Activated CD4-positive, alpha-beta T cell treated with anti-CD3 and anti-CD28 coated beads for 48 hours (primary cell): ENCODE measurements at places on chromosomes 7 and 10.

DNA sequence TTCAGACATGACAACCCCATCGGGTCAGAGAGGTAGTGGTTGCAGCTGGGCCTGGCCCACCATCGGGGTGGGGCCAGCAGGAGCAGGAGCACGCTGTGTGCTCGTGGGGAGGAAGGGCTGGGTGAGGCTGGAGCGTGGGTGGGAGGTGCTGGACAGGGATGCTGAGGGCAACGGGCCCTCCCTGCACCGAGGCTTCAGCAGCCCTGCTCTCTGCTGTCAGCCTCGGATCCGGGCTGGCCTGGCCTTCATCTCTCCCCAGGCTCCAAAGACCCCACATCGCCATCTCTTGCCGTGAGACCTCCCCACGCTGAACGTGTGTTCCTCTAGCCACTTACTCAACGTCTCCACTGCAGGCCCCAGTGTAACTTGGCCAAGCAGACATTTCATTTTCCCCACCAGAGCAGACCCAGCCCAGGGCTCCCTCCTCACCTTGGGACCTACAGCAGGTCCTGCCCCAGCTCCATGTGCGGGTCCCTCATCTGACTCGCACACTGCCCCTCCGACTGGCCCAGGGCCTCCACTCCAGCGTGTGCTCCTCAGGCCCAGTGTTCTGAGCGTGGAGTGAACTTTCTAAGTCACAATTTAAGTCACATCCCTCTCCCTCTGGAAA, 462.4 kb downstream of the DNAJB6 start:
- no peak for DNase-seq

DNA sequence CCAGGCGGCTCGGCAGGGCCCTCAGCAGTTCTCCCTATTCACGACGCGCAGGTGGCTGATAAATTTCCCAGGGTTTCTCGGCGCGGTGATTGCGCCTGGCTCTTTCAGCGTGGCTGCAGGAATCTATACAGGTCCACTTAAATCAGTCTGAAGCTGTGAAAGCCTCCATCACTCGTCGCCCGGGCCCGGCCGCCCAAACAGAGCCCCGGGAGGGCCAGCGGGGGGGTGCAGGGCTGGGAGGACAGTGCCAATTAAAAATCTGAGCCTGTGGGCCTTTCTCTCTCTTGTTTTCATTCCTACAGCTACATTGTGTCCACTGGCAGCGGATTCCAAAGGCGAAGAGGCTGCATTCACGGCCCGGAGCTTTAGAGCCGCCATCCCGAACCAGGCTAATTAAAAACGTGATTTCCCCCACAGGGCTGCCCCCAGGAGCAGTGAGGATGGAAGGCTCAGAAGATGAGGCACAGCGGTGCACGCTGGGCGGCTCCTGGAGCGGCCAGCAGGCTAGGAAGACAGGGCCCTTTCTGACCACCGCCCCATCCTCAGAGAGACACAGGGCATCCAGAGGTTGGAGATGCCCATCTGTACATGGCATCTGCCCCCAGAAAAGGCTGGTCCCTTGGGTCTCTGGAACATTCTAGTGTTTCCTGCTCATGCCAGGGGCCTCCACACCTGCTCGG, 100.7 kb downstream of the FAM53B start:
- no peak for DNase-seq

GRCh38 chr7:114879554-114879953, 42.3 kb upstream of the MDFIC start:
- DNase-seq = no peak

DNA sequence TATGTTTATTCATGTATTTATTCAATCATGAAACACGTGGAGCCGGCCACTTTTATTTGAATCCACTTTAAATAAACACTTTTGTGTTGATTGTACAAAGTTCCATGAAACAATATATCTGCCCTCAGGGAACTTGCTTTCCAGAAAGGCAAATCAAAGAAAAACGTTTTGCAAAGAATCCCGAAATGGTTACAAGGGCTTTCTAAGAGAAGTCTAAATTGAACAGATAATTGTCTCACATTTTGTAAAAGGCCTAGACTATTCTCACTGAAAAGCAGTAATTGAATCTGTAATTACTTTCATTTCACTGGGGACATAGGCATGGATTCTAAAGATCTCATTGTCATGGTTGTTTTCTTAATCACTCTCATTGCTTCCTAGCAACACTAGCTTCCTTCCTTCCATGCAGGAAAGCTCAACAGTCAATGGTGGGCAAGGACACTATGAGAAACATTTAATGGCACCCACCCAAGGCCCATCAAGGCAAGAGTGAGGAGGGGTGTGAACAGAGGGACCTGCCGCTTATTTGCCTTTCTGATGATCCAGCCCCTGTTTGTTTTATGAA, 622.4 kb upstream of the C7orf33 start:
- DNase-seq = no peak

GRCh38 chr7:148588670-148589131, 1.9 kb upstream of the C7orf33 start:
- DNase-seq = no peak

DNA sequence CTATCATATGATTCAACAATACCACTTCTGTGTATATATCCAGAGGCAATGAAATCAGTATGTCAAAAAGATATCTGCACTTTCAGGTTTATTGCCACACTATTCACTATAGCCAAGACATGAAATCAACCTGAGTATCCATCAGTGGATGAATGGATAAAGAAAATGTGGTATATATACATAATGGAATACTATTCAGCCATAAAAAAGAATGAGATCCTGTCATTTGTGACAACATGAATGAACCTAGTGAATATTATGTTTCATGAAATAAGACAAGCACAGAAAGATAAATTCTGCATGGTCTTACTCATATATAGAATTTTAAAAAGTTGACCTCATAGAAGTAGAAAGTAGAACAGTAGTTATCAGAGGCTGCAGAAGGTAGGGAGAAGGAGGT, 281.1 kb downstream of the BAMBI start:
- no peak for DNase-seq

DNA sequence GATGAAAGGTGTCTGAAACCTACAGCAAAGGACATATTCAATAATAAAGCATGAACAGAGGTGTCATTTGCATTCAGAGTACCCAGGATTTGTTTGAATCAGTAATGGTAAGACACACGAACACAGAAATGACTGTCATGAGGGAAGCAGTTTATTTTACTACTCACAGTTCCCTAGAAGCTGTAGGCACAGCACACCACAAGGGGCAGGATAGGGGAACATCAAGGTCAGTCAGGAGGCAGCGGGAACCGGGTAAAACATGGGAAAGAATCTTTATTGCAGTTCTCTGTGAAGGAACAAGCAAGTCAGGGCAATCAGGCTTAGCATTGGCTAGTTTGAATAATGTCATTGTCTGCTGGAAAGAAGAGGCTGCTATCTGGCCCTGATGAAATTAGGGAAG, 70.2 kb upstream of the PDSS1 start:
- no peak for DNase-seq

DNA sequence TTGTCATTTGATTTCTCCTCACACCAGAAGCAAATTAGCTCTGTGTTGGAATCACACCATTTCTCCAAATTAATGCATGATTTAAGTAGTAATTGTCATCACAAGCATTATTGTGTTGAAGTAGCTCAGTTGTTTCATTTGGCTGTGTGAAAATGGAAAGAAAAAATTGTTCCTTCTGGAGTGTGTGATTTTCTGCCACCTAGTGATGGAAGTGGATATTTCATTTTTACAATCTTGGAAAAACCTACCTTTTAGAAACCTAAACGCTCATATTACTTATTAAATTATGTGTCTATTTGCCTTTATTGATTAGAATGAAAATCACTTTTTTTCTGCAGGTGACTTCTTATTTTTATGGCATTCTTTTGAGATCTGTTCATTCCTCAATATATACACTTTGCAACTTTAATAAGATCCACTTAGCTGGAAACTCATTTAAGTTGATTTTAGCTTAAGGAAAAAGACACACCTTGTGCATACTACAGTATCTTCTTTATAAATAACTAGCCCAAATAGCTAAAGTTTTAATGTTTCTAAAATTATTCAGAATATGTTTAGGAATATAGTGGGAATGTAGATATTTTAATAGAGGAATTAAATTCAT, 50.0 kb downstream of the SRI start:
- no peak for DNase-seq

DNA sequence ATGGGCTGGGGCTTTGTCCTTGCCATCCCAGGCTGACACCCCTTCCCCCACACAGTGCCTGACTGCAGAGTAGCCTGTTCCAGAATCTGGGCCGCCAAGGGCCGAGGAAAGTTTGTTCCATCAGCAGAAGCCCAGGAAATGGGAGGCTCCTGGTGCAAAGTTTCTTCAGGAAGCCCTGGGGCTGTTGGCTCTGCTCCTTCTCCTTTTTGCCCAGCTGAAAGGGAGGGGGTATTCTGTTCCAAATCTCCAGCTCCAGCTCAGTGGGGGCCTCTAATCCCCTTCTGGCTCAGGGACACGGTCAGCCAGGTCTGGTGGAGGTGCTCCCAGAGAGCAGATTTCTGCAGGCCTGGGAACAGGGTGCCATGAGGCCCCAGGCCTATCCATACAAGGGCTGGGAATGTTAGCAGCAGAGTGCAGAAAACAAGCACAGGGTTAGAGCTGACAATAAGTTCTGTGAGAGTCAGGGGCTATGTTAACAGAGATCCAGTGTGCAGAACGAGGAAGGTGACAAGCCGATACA, 399.5 kb downstream of the RPS24 start:
- DNase-seq = no peak

- no peak for DNase-seq
These were observed 108.1 kb upstream of the AGR3 start for GRCh38 chr7:16989811-16990413.

DNA sequence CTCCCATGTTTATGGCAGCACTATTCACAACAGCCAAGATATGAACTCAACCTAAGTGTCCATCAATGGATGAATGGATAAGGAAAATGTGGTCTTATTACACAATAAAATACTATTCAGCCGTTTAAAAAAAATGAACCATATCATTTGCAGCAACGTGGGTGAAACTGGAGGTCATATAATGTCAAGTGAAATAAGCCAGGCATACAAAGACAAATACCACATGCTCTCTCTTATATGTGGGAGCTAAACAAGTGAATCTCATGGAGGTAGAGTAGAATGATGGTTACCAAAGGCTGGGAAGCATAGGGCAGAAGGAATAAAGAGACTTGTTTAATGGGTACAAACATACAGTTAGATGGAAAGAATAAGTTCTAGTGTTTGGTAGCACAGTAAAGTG, 699.1 kb downstream of the NRG3 start:
- DNase-seq = no peak

GRCh38 chr10:13831711-13832141, 245.0 kb downstream of the PRPF18 start:
- DNase-seq = no peak

- no peak for DNase-seq
These were observed 422.3 kb downstream of the TCERG1L start for GRCh38 chr10:130889240-130889639.

DNA sequence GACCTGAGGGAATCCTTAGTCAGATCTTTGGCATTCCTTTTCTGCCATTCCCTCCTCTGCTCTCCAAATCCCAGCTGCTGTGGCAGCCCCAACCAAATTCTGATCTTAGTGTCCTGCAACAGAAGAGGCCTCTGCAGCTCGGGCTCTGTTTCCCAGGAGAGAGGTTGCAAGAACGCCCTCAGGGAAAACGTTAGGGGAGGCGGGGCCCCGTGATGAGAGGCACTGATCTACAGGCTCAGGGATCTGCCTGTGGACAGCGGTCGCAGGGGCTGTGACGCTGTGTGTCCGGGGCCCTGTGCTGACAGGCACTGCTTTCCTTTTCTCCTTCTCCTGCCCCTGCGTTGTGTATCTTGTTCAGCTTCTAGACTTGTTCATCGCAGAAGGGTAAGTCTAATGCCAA, 57.3 kb upstream of the DPYSL4 start:
- no peak for DNase-seq

DNA sequence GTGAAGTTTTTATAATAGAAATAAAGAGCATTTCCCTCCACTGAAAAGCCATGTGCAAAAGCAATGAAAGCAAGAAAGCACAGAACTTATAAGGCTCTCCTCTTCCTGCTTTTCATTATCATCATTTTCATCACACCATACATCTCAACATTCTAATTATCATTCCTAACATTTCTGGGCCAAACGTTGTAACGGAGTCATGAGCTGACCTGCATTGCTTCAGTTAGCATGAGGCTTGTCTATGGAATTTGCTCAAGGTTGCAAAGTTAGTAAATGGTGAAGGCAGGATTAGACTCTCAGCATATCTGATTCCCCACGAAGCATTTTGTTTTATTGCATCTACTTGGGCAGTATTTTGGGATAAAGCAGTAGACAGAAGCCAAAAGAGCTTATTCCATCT, 11.4 kb downstream of the SCIN start:
- DNase-seq = no peak

DNA sequence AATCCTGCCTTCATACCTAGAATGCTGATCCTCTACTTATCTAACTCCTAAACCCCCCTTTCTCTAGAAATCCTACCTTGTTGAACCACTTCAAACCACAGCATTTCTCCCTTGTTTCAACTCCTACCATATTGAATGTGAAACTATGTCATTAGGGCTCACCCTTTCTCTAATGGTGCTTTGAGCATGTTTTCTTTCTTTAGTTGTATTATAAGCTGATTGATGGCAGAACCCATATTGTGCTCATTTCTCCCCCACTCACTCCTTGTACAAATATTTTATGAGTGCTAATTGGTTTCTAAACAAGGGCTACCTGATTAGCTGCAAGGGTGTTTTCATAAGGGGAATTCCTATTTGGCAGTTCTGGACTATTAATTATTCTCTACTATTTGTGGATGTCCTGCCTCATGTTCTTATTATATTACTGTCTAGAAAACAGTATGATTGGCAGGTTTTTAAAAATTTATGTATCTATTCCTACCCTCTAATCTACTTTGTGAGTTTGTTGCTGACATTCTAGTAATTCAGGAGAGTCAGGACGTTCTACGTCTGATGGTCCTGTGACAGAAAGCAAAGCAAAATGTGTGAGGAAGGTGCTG, 765.8 kb downstream of the KCNMA1 start:
- DNase-seq = no peak

DNA sequence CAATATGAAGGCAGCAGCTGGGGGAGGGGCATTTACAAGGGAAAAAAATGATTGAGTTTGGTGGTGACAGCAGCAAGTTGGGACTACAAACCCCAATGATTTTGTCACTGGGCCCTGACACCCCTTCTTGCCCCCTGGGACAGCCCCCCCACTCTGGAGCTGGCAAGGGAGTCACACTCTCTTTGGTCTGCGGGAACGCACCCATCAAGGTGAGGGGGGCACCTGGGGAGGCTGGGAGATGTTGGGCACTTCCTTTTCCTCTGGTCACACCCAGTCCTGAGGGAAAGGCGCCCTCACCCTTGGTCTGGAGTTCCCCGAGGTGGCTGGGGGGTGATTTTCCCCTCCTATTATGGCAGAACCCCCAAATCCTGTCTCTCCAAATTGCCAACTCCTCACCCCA, 24.4 kb downstream of the EPHB4 start:
- no peak for DNase-seq

DNA sequence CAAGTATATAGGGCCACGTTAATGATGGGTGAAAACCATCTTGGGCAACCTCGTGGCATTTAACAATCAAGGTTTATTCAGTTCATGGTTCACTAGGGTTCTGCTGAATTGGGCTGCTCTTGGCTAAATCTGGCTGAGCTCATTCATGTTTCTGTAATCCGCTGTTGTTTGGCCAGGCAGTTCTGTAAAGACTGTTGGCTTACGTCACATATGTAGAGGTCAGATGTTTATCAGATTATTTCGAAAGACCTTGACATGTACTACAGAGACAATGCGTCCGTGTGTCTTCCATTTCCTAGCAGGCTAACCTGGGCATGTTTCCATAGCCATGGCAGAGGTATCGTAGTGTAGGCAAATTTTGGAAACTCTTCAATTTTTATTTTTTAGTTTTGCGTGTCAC, 190.0 kb upstream of the ZWINT start:
- no peak for DNase-seq

GRCh38 chr10:104197364-104197763, 34.8 kb downstream of the CFAP43 start:
- no peak for DNase-seq

GRCh38 chr10:130394832-130395231, 258.6 kb downstream of the GLRX3 start:
- no peak for DNase-seq
